ENCODE measurements at places on chromosomes 1 and 21. TPM values are rescaled to one million over a fixed set of nuclear protein-coding genes. Genes with fewer than 3 reads are reported as not detected.

MYBPH gene
- 1.4 TPM for total RNA-seq

CELA2A gene
- not detected for total RNA-seq

CYP4A11 gene
- not detected for total RNA-seq

GRCh38 chr1:219367496-219367895 lies 193.8 kb downstream of the LYPLAL1 start:
- no peak for DNase-seq

GRCh38 chr1:43035821-43036741 lies 77.4 kb upstream of the SLC2A1 start:
- DNase-seq, result peak; percentile 66

- DNase-seq, result no peak
Observed at GRCh38 chr1:111192074-111192473, 8.4 kb downstream of the DENND2D start.

DNA sequence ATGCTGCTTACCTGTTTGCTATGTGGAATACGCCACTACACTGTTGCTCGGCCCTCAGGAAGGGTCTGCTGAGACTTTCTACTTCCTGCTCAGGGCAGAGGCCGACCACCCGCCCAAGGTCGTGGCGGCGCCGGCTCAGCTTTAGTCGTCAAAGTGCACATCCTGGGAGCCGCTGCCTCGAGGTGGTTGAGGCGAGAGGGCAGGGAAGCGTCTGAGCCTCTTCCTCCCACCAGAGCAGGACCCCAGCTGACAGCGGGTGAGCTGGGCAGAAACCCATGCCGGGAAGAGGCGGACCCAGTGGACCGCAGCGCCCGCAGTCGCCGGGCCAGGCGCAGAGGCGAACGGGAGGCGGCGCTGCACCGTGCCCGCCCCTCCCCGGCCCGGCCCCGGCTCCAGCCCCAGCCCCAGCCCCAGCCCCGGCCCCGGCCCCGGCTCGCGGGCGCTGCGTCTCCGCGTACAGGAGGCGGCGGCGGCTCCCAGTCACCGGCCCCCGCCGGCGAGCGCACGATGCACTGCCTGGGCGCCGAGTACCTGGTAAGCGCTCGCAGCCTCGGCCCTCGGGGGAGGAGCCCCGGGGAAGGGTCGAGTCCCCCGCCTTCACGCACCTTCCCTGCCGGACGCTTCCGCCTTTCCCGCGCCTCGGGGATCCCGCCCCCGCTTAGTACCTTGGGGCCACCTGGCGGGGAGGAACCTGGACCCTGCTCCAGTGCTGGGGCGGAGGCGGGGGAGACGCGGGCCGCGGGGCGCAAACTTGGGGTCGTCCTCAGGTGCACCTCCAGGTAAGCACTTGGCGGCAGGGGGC lies at the start of gene SLC44A3:
SLC44A3 (plus strand) TSS at position 413 of the 802 bp plus-strand sequence; CDS start at position 508, 95 bp downstream.
- peak; percentile 73 for DNase-seq

- DNase-seq, result no peak
Observed at GRCh38 chr1:46615088-46615487, 1.5 kb downstream of the MOB3C start.

- DNase-seq, result no peak
Observed at GRCh38 chr1:155694167-155694566, 5.3 kb downstream of the DAP3 start.

DNA sequence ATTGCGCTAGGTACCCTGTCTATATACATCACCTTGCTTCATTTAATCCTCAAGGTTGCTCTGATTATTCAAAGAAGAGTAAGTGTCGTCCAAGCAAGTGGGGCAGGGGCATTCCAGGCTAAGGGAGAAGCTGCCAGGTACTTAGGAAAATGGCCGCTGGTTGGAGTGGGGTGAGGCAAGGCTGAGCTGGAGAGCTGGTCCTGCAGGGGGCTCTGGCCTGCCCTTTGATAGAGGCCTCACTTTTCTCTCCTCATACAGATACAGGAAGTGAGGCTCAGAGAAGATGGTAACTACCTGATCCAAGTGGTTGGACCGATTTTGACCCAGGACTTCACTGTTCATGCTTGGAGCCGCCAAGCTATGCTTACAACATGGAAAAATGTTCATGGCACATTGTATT lies 86.9 kb upstream of the ZBTB40 start:
- DNase-seq, result no peak

DNA sequence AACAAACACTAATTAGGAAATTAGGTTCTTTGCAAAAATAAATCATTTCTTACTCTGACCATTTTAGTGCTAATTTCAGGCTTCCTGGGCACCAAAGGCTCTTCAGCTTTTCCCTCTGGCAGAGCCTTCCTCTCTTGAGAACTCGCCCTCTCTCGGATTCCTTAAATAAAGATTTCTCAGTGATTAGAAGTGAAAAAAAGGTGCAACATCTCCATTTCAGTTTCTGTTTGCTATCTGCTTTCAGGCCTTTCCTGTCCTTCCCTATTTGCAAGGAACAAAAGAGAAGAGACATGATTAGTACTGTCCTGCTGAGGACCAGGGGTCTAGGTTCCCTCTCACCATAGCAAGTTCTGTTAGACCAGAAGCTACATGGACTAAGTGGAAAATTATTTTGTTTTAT lies 27.8 kb upstream of the CACYBP start:
- DNase-seq, result no peak

GRCh38 chr1:54363925-54364324 lies 42.3 kb downstream of the SSBP3 start:
- DNase-seq, result no peak

DNA sequence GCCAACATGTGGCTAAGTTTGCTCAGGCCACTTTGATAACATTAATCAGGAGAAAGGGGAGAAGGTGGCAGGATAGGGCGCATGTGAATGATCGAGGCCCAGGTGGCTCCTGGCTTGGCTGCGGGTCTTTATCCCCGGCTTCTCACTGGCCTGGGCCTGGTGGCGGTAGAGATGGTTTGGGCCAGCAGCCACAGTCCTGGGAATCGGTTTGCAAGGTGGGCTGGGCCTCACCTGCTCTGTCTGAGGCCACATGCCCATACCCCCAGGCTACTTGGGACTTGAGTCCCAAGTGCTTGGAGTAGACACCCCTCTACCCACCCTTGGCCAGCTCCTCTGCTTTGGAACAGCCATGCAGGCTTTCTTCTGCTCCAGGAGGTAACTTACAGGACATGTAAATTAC lies 49.7 kb upstream of the DISP3 start:
- no peak for DNase-seq
